H9 (cell line): ENCODE measurements at places on chromosomes 4 and X. TPM values are rescaled to one million over a fixed set of nuclear protein-coding genes. Genes with fewer than 3 reads are reported as not detected.

DNA sequence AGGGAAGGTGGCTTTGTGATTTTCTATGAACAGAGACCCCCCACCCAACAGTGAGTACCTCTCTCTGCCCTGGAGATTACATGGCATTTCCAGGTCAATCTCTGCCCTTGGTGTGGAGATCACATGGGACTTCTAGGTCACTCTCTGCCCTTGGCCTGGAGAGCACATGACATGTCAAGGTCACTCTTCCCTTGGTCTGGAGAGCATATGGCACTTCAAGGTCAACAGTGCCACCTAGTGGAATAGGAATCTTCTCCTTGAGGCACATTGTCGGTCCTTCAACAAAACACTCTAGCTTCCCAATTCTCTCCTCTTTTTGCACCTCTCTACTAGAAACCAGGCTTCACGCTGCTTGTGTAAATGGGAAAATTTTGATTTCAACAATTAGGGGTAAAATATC is 66.2 kb upstream of the TACR3 start:
- peak; percentile 67 for DNase-seq

GRCh38 chr4:34417160-34417559 is 1827.2 kb downstream of the ARAP2 start:
- DNase-seq = no peak

DNA sequence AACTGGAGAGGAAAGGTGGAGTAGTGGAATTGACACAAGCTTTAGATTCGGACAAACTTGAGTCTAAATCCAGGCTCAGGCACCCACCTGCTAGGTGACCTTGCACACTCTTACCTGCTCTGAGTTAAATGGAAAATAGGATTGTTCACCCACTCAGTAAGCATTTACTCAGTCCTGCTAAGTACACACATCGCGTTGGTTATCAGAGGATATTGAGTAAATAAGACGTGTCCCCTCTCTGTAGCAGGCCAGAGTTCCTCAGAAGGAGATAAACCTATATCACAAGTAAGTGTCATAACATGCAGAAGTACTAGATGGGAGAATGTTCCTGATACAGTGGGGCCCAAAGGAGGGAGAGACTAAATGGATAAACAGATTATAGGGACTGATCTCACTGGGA is 117.7 kb downstream of the SMIM20 start:
- no peak for DNase-seq

GRCh38 chrX:10095698-10096432 is 60.9 kb upstream of the CLCN4 start:
- no peak for DNase-seq

DNA sequence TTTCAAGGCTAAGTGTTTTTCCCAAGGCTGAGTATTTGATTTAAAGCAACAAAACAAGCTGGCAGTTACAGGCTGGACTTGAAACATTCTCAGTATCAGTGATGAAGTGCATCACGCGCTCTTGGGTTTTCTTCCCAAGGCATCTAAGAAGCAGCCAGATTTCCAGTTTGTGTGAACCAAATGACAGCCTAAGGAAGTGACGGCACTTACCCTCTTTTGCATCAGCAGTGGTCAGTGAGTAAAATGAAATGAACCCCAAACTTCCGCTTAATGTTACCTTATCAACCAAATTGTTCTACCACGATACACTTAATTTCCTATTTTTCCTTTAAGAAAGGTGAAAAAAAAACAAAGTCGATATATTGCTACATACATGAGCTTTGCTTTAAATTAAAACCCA is 15.8 kb upstream of the GYPE start:
- no peak for DNase-seq

GRCh38 chrX:121084903-121085611 is 37.6 kb downstream of the GLUD2 start:
- DNase-seq = no peak

DNA sequence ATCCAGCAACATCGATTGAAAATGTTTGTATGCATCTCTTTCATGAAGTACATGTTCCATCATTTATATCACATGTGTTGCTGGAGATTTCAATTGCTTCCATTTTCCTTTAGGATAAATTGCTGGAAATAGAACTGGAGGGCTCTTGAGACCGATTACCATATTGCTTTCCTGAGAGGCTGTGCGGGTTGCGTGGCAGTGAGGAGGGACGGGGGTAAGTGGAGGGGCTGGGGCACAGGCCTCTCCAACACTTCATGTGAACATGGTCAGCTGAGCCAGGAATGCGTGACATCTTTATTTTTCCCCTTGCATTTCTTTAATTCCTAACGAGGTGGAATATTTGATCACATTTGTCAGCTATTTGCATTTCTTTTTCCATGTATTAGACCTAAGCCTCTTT is 144.6 kb downstream of the TBL1X start:
- no peak for DNase-seq

- no peak for DNase-seq
Measured at GRCh38 chr4:84164201-84164600, 334.9 kb downstream of the NKX6-1 start.

Gene RPS6KA3
- 9.2 and 9.8 TPM in 2 replicates for total RNA-seq

Gene SSX1
- not detected in 2 replicates for total RNA-seq

Gene CLCN4
- 4.7 and 6.9 TPM in 2 replicates for total RNA-seq

Gene SLC39A8
- 11.0 and 11.3 TPM in 2 replicates for total RNA-seq

Gene MAGEC2
- not detected in 2 replicates for total RNA-seq

Gene HAND2
- not detected in 2 replicates for total RNA-seq

Gene SFRP2
- 156 and 161 TPM in 2 replicates for total RNA-seq

Gene TACC3
- total RNA-seq = 150 and 156 TPM in 2 replicates

Gene GBA3
- not detected in 2 replicates for total RNA-seq

Gene MTMR8
- 5.2 and 5.9 TPM in 2 replicates for total RNA-seq

Gene BGN
- total RNA-seq = 1.2 and 1.5 TPM in 2 replicates
